ENCODE measurements at places on chromosomes 4 and X.

DNA sequence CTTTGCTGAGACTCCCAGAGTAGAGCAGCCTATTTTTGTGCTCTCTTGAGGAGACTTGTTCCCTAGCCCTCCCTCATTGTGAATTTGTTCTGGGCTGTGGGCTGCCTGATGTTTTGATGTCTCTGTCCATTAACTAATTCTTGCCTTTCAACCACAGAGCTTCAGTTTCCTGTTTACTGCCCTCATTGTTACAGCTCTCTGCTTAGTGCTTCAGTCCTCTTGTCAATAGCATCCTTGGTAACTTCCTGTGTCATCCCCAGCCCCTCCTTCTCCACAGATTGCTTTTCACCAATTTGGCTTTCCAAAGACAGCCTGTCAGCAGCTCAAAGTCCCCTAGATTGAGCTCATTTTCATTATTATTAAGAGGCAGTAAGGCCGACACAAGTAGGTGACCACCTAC lies 69.9 kb downstream of the COX7B2 start:
- no peak for DNase-seq

GRCh38 chrX:103754401-103754800 lies 22.2 kb upstream of the PLP1 start:
- DNase-seq = no peak

GRCh38 chr4:71392109-71392508 lies 53.3 kb downstream of the SLC4A4 start:
- DNase-seq = no peak

- DNase-seq = no peak
Measured at GRCh38 chr4:24775032-24775605, 20.3 kb upstream of the SOD3 start.

DNA sequence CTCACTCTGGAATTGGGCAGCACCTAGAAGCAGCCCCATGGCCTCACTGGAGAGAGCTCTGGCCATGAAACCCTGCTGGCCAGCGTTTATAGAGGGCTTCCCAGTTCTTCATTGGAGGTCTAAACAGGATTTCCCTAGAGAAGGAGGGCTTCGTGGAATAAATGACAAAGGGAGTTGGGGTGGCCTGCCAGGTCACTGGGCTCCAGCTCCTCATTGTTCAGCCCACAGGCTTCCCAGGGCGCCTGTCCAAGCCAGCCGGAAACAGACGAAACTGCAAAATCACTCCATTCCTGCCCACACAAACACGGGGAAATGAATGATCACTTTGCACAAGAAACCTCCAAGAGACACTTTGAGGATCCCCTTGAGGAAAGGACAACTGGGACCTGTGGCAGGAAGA lies 189.7 kb downstream of the TSPAN5 start:
- DNase-seq = no peak

- DNase-seq = no peak
Measured at GRCh38 chrX:86348669-86349068, 200.4 kb downstream of the DACH2 start.

All from CD8-positive, alpha-beta memory T cell (primary cell).